ENCODE measurements at places on chromosomes 5 and 9. TPM values are rescaled to one million over a fixed set of nuclear protein-coding genes. Genes with fewer than 3 reads are reported as not detected.

GRCh38 chr5:142170254-142170953 lies 61.8 kb downstream of the NDFIP1 start:
- DNase-seq, result no peak

FBXO10 gene
- total RNA-seq, result 7.6 TPM

DNA sequence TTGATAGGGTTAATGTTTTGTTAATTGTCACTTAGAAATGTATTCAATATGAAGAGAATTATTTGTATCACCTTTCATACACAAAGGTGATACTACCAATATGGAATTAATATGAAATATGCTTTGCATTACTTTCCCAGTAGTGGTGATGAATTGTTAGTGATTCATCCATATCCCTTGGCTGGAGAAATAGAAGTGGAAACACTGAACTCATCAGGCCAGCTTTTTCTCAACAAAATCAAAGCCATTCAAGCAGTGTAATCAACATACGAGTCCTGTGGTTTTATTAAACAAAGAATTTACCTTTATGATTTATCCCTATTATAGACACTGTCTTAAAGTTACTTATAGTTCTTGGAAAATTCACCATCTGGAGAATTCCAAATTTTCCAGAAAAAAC lies 264.0 kb upstream of the MEF2C start:
- no peak for DNase-seq

TOR1B gene
- 24.5 TPM for total RNA-seq

DNA sequence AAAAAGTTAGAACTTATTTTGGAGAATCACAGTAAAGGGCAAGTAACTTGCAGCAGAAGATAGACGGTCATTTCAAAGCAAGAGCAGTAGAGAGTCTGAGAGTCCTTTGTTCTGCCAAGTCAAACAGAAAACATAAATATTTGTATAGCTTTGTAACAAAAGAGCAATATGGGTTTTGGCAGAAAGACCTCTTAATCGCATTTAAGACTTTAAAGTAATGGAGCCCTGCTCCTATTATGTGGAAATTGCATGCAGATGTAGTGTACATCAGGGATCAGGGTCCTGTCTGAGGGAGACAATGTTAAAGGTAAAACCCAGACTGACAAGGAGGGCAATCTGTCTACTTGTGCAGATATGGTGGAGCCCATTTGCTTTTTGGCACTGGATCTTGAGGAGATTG lies 87.2 kb downstream of the PGM5 start:
- no peak for DNase-seq

ADGRD2 gene
- not detected for total RNA-seq

MARCHF3 gene
- 4.8 TPM for total RNA-seq

DOLPP1 gene
- total RNA-seq, result 8.4 TPM

- no peak for DNase-seq
These were observed 483.9 kb downstream of the KDM4C start for GRCh38 chr9:7241694-7242093.

FREM1 gene
- total RNA-seq, result 7.1 TPM

DNA sequence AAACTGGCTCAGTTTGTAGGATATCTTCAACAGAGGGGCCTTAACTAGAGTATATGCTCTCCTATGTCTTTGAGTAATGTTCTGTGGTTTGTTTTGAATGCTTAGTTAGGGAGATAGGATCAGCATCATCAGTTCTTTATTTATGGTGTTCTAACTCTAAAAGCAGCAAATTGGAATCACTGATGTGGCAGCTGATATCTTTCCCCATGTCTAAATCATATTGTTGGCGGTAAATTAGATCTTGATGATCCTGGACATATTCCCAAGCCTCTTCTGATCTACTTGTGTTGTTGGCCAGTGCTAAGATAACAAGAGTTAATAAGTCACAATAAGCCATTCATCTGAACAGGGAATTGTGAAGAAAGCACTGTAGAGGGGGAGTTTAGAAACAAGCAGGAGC lies 332.4 kb upstream of the DAB2 start:
- DNase-seq, result no peak

GRCh38 chr5:145776886-145777285 lies 58.3 kb downstream of the PRELID2 start:
- DNase-seq, result no peak

DNA sequence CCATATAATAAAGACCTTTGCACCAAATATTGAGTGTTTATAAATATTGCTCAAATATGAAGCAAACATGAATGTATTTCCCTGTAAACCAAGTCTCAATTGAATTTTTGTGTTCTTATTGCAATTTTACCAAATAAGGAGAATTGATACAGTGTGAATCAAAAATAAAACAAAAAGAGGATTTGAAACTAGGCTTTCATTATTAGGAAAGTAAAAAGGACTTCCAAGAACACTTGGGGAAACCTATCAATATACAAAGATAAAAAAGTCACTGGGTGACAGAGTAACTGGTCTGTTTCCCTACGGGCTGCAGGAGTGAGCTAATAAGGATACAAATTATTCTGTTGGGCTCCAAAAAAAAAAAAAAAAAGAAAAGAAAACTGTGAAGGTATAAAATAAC lies 44.8 kb upstream of the SNX2 start:
- DNase-seq, result no peak

DNA sequence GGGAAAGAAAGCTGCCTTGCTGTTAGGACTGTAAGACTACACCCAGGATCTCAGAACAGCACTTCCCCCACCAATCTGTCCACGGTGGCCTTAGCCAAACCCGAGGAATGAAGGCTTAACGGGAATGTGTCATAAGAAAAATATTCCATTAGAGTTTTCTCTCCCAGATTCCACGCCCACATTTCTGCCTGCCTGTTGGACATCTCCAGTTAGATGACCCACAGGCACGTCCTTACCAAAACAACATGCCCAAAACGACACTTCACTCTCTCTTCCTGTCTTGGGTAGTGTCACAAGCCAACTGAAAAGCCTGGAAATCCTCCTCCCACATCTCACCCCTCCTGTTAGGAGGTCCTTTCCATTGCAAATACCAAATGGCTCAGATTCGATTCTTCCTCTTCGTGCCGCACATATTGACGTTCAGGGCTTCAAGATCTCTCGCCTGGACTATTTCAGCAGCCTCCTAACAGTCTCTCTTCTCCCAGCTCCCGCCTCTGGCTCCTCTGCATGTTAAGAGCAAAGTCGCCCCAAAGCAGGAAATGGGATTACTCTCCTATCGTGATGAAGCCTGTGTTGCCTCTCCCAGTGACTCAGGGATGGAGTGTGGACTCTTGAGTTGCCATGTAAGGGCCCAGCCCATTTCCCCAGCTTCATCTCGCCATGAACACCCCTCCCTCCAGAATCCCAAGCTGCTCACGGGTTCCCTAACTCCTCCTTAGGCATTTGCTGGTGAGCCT lies 159.3 kb downstream of the NR3C1 start:
- DNase-seq, result peak; percentile 72

- DNase-seq, result no peak
These were observed 46.2 kb upstream of the UBAC1 start for GRCh38 chr9:136007276-136007933.

OR2V2 gene
- not detected for total RNA-seq

DNA sequence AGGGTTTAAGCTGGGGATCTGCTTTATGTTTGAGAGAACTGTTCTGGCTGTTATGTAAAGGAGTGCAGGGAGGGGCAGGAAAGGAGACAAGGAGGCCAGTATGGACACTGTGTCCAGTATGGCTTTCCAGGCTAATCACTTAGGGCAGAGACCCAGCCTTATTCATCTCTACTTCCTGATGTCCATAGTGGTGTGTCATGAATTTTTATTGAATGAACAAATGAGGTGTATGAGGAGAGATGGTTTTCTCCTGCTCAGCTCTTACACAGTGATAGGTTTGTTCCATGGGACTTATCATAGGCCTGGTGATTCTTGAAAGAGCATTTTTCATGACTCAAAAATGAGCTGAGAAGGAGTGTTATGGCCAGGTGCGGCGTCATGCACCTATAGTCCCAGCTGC lies 20.5 kb upstream of the FGFR4 start:
- DNase-seq, result no peak

DNA sequence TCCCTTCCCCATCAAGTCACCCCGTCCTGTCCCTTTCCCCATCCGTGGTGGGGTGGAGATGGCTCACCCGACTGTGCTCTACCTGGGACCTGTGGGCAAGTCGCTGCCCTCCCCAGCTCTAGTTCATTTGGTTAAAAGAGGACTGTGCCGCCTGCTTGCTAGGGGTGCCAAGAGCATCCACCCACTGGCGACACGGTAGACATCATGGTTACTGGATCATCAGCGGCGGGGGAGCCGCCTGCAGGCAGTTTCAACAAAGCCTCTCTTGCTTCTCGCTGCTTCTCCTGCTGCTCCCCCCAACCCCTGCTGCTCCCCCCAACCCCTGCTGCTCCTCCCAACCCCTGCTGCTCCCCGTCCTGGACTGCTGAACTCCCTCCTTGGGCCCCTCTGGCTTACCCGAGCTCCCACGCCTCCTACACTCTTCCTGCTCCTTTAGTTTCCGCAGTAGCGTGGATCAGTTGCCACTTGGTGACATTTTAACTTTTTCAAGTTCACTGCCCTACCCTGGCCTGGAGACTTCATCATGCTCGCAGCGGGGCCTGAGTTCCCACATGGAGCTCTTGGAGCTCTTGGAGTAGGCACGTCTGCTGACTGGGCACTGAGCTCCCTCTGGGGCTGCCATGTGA lies 22.0 kb upstream of the SCGB3A1 start:
- no peak for DNase-seq

FANCG gene
- 23.8 TPM for total RNA-seq

- DNase-seq, result no peak
These were observed 126.3 kb upstream of the ASTN2 start for GRCh38 chr9:117541181-117541580.

INSYN2B gene
- not detected for total RNA-seq

DNA sequence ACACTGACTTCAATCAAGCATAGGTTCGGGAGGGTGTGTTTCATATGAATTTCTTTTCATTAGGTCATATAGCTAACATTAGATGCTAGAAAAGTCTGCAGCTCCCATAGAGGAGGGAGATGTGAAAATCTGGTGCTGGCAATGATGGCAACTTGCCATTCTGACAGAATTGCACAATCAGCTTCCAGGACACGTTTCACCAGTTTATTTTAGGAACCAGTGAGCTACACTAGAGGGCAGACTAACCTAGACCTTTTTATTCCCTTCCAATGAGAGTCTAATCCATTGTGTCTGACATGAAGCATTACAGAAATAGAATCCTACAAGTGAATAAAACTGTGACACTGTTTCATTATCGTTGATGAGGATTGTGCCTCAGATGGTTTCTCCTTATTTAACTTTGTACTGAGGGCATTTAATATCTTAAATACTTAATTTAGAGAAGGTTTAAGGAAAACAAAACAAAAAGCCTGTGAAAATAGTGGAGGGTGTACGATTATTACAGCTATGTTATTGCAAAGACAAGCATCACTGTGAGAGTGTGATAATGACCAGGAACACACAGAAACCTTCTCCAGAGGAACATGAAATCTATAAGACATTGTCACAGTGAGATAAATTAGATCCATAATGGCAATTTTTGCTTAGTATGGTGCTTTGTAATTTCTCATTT lies 363.3 kb upstream of the RPS23 start:
- DNase-seq, result peak; percentile 93

GRCh38 chr9:91298311-91298710 lies 63.4 kb downstream of the AUH start:
- DNase-seq, result no peak

- no peak for DNase-seq
These were observed 95.3 kb downstream of the XRCC4 start for GRCh38 chr5:83172655-83173054.
